Muscle of back (tissue), 13 donors: ENCODE measurements at places on chromosomes 4 and X.

DNA sequence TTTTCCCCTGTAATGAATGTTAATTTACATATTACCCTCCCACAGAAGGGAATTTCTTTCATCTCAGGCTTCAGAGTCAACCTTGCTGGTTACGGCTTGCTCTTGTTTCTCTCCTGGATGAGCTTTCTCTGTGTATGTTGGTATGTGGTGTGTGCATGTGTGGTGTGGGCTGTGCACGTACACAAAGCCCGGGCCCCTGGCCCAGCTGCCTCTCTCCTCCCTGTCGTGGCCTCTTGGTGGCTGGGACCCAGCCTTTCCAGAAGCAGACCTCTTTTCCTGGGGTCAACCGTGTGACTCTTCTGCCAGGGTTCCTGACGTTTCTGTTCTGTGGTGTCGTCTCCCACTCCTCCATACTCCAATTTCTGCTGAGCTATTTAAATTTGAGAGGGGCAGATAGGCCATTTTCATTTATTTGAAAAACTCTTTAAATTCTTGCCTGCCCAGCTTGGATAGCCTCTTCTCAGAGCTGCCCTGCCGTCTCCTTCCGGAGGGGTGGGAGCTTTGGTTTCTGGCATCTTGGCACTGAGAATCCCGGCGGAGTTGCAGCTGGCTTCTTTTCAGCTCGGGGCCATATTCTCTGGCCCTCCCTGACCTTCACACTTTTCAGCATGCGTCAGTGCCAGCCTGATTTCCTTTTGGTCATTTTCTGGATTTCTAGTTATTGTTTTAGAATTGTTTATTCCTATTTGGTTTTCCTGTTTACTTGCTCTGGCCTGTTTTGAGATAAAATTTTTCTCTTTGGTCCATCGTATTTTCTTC, 25.1 kb downstream of the FHDC1 start:
- DNase-seq = no peak

DNA sequence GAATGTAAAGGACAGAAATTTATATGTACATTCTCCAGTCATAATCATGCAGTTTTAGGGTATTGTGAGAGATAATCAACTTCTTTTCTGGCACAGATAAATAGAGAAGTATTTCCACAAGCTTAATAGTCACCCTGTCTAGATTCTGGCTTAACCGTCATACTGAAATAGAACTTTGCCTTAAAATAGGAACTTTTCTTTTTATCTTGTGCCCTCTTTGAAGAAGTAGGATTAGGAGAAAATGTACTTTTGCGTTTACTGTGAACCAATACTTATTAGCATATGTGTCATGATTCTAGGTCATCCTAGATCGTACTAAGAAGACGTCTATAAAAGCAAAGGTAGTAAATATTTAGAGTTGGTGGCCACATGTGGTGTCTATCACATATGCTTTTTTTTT, 95.4 kb downstream of the NFKB1 start:
- DNase-seq = no peak

- DNase-seq = no peak
Observed at GRCh38 chr4:8079916-8080753, 78.5 kb downstream of the ABLIM2 start.

DNA sequence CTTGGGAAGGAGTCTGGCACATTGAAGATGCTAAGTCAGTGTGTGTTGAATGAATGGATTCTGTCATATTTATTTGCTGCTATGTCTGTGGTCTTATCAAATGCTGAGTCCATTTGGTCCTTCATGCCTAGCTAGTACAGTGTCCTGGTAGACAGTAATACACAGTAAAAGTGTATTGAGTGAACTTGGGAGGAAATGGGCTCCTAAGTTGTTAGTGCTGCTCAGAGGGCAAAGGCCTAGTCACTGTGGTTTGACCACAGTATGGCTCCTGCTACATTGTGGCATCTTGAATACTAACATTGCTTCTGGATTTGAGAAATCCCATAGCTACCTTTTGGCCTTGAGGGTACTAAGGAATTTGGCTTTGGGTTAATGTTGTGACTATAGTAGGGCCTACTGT, 33.9 kb downstream of the MTM1 start:
- no peak for DNase-seq

DNA sequence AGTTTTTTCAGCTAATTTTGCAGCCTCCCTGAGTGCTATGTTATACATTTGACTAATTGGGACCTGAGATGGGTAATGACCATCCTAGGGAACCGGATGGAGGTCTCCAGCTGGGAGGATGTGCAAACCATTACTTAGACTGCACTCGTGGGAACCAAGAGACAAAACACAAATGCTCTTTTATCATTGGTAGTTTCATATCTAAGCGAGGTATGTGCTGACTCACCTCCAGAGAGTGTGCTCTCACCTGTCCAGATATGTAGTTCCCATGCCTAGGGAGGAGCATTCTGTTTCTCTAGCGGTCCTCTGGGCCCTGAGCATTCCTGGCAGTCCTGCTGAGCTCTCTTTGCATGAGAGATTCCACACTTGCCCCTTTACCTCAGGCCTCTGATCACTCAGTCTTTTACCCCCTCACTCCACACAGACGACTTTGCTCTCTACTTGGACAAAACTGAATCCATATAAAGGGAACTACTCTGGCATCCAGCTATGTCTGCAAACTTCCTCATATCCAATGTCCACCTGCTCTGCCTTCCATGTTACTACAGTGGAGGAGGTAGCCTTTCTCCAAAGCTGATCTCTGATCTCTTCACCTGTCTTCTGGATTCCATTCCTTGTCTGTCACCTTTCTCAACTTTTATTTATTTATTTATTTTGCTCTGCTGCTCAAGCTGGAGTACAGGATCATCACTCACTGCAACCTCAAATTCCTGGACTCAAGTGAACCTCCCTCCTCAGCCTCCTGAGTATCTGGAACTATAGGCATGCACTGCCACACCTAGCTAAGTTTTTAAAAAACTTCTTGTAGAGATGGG, 88.4 kb downstream of the LRP2BP start:
- DNase-seq = no peak

DNA sequence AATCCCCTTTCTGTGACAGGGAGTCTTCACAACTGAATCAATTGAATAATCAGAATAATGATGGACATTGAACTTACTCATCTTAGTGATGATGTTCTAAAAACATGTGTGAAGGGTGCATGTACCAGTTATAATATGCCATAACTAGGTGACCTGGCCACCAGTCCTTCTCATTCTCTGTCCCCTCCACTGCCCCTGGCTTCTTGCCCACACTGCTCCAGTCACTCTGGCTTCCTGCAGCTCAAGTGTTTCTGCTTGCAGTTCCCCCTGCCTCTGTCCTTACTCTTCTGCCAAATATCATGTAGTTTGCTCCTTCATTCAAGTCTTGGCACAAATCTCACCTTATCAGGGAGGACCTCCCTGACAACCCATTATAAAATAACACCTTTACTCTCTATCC, 168.1 kb upstream of the SLC7A11 start:
- DNase-seq = no peak

DNA sequence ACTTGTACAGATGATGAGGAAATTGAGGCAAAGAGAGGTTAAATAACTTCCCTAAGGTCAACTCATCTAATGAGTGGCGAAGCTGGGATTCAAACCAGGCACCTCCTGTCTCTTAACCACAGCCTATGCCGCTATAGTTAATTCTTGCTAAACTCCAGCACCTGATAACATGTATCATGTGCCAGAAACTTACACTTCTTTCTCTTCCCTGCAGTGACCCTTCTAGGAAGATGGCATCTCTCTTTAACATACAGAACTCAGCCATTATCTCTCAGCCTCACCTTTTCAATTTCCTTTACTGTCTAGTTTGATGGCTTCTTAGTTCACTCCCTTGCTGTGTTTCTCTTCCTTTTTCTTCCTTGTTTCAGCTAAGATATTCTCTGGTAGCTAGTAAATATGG, 2.5 kb downstream of the VBP1 start:
- no peak for DNase-seq

- DNase-seq = peak; percentile 65
Observed at GRCh38 chr4:89000844-89001360, 56.1 kb downstream of the FAM13A start.

- no peak for DNase-seq
Observed at GRCh38 chr4:88503344-88503743, 20.2 kb downstream of the PYURF start.

DNA sequence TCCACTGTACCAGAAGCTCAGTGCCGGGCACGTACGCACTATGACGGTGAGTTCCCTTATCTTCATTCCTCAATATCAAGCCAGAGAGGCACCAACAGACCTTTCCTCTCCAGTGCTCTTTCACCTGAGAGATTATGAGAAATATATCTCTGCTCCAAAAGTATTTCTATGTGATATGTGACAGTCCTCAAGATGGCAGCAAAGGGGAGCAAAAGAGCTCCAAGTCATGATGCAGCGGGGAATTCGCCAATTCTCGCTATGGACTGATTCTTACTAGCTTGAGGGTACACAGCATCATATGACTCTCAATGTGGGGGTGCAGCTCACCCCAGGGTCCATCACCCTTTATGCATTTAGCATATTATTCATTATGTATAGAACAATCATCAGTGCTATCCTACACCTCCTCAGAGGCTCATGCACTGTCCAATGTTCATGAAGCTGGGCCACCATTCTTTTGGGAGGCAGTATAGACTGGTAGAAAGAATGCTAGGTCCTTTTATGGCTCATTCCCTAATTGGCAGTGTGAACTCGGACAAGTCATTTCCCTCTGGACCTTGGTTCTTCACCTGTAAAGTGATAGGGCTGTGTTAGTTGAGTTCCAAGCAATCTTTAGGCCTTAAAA, 12.8 kb upstream of the IQSEC2 start:
- DNase-seq = no peak

- peak; percentile 51 for DNase-seq
Observed at GRCh38 chrX:150731795-150732194, 38.6 kb downstream of the MTMR1 start.

DNA sequence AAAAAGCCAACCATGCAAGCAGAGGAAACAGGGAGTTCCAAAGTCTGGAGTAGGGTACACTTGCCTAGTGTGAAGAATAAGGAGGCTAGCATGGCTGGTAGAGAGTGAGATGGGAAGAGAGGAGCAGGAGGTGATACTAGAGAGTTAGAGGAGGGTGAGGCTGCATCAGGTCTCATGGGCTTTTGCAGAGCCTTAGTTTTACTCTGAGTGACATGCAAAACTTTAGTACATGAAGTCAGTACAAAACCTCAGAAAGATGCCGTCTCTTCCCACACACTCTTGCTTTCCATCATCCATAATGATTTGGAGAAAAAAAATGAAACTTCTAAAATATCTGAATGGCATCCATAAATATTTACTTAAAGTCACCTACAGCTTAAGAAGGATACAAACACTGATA, 5.0 kb downstream of the OPRPN start:
- no peak for DNase-seq

- DNase-seq = no peak
Observed at GRCh38 chr4:165827018-165827417, 46.0 kb upstream of the TLL1 start.

- no peak for DNase-seq
Observed at GRCh38 chr4:183295711-183296110, 24.4 kb downstream of the CLDN22 start.

DNA sequence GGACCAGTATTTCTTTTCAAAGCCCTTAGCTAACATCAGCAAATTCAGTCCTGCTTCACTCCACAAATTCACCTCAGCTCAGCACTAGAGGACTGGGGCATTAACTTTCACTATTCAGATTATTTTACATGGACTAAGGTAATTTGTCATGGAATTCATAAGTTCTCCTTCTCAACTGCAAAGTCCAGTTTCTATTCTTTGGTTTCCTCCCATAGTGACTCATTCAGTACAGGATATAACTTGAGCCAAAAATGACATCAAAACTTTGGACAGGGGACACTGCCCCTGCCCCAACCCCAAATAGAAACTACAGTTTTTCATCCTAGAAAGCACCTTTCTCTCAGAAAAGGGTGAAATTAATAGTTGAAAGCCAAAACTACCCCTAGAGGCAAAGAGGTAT, 52.7 kb downstream of the COX7B2 start:
- DNase-seq = no peak

DNA sequence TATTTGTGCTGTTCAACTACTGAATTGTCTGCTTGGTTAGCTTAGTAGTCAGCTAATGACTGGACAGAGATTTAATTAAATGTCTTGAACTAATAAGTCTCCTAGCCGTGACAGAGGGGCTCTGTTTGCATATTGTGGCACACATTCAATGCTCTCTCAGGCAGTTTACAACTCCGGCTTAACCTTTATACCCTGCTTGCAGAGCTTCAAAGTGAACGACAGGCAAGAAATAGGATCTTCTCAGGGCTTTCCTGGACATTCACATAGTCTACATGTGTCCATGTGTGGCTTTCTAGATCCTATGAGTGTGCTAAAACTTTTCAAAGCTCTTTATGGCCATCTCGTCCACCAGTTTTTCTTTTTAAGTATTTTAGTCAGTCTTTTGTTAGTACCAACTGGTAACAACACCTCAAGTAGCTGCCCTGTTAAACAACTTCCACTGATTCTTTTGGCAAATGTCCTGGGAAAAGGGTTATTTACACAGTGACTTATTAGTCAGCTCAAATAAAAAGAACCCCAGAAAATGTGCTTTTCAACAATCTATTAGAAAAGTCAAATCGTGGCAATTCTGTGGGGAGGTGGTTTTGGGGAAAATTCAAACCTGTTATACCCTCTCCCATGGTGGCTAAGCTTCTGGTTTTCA, 28.6 kb downstream of the OR13H1 start:
- DNase-seq = no peak
